ENCODE measurements at places on chromosomes 12 and 14.

- DNase-seq = no peak
These were observed 86.6 kb upstream of the SLC24A4 start for GRCh38 chr14:92236243-92236900.

GRCh38 chr14:53113989-53114388 is 39.1 kb downstream of the DDHD1 start:
- no peak for DNase-seq

- no peak for DNase-seq
These were observed 169.0 kb downstream of the ZFP36L1 start for GRCh38 chr14:68623826-68624225.

GRCh38 chr12:50073206-50073605 is 11.9 kb upstream of the SMARCD1 start:
- no peak for DNase-seq

GRCh38 chr14:100370003-100370402 is 46.9 kb downstream of the SLC25A47 start:
- DNase-seq = no peak

DNA sequence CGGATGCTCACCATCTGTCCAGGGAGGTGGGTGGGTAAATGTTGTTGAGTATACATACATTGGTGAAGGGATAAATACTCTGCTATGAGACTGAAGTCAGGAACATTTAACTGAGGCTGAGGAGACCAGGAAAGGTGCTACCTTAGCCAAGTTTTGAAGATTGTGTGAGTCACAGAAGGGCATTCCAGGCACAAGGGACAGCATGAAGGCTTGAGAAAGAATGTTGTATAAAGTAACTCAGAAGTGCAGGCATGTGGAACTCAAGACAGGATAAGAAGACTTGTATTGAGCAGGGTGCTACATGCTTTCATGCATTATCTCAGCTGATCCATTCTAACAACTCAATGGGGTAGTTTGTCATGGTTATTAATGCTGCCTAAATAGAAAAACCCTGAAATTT is 112.7 kb downstream of the IPO8 start:
- DNase-seq = no peak

- DNase-seq = peak; percentile 34
These were observed 32.8 kb downstream of the CCER1 start for GRCh38 chr12:90922145-90922627.
